ENCODE measurements at places on chromosomes 7 and 10.

- DNase-seq: no peak
Observed at GRCh38 chr10:44366941-44367630, 17.8 kb downstream of the CXCL12 start.

- DNase-seq: no peak
Observed at GRCh38 chr7:37096341-37096740, 352.3 kb downstream of the ELMO1 start.

GRCh38 chr7:83930262-83930661 is 264.3 kb downstream of the SEMA3A start:
- no peak for DNase-seq

GRCh38 chr7:82674268-82674667 is 230.7 kb upstream of the CACNA2D1 start:
- no peak for DNase-seq

- no peak for DNase-seq
Observed at GRCh38 chr7:108348913-108349312, 107.3 kb downstream of the NRCAM start.

DNA sequence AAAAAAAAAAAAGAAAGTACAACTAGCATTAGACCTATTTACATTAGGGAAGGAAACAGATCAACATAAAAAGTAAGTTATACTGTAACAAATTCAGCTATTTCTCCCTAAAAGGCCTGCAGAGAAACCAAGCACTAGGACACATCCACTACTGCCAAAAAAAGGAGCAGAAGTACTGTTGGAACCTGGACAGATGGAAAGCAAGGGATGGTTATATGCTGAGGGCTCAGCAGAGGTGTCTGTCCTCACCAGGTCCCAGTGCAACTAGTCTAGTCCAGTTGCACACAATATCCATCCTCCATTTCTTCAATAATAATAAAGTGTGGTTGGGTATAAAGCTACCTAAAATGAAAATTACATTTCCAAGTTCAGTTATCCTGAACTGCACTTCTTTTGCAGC is 103.2 kb upstream of the IFRD1 start:
- DNase-seq: no peak

DNA sequence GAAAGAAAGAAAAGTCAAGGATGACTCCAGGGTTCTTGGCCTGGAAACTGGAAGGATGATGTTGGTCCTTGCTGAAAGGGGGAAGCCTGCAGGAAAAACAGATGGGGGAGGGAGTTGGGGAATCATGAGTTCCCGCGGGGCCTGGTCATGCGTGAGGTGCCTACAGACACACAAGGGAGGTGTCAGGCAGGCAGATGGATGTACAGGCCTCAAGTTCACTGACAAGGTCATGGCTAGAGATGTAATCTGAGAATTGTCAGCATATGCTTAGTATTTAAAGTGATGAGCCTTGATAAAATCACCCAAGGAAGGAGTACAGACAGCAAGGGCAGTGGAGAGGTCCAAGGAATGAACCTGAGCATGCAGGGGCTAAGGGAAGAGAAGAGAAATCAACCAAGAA is 46.8 kb downstream of the DLG5 start:
- no peak for DNase-seq

DNA sequence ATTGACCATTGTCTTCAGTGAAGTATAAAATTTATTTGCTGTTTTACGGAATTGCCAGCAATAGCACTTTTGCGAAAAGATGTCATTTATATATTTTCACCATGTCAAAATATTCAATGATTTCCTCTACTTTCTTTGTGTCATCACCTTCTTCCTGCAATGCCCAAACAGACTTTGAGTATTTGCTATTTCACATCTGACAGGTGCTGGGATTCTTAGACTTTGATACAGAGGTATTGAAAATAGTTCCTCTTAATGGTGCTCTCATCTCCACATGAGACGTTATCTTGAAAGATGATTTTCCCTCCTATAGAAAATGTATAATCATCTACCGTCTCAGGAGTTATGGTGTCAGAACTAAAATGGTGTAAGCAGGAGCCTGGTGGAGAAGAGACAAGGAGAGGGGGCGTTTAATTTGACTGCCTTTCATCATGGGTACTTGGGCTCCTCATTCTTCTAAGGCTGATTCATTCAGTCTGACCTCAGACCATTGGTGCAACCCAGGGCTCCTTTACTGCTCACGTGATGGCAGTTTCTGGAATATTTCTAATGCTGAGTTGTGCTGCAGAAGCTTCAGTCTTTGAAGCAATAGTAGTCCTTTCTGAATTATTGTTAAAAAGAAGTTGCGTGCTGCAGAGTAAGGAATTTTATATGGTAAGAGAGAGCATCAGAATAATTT is 404.6 kb downstream of the PHTF2 start:
- no peak for DNase-seq

GRCh38 chr7:148262721-148263229 is 327.8 kb upstream of the C7orf33 start:
- peak; percentile 88 for DNase-seq

DNA sequence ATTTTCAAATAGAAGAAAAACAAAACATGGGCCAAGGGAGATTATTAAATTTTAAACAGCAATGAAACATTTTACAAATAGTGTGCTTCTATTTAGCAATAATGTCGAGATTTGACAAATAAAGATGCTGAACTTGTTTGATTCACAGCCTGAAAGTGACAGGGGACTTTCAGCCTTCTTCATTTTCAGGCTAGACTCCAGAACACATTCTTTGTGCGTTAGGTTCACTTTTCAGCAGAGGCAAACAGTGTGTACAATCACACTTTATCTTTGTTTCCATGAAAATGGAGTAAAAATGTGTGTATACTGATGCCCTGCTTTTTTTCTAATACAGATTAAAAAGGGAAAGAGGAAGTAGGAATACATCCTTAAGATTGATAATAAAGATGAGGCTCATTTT is 35.6 kb downstream of the FAM171A1 start:
- no peak for DNase-seq

DNA sequence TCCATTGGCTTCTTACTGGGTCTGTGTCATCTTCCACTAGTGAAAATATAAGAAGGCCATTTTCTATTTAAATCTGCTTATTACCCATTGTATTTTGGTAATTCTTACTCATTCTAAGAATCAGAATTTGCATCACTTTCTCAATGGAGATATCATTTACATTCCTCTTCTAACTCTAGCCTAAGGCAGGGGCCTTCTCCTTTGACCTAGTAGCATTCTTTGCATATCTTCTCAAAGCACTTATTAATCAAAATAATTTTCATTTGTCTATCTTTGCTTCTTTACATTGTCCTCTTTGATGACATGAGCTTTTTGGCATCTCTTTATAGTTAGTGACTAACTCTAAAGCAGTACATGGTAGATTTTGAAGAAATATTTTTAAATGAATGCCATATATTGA is 400.9 kb upstream of the SEMA3D start:
- no peak for DNase-seq

DNA sequence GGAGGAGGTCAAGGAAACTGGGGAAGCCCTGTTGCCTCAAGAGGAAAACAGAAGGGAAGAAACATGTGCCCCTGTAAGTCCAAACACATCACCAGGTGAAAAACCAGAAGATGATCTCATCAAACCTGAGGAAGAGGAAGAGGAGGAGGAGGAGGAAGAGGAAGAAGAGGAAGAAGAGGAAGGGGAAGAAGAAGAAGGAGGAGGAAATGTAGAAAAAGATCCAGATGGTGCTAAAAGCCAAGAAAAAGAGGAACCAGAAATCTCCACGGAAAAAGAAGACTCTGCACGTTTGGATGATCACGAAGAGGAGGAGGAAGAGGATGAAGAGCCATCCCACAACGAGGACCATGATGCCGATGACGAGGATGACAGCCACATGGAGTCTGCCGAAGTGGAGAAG is 82.7 kb upstream of the SAMD8 start:
- no peak for DNase-seq

- no peak for DNase-seq
Observed at GRCh38 chr7:111438369-111439289, 123.7 kb downstream of the IMMP2L start.

DNA sequence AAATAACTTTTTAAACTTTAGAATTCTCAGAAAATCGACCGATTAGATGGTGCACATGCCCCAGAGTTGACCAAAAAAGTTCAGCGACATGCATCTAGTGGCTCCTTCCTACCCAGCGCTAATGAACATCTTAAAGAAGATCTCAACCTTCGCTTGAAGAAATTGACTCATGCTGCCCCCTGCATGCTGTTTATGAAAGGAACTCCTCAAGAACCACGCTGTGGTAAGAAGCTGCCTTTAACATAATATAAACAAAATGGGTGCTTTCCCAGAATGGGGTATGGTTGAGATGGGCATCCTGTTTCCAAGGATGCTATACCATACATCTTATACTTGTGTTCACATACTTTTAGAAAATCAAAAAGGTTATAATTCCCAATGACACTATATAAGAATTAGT is 24.6 kb downstream of the GLRX3 start:
- no peak for DNase-seq

DNA sequence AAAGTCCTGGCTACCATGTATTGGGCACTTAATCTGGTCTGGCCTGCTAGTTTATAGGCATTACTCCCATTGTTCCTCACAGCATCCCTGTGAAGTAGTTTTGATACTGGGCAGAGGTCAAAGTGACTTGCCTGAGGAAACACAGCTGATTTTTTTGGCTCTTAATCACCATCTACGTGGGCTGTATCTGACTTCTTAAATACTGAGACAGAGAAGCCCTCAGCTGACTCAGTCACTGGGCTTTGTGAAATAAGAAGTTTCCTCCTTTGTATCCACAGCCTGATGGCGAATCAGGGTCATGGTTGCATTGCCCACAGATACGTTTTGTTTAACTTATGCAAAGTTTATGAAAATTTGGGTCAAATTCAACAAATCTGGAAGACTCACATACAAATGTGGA is 13.2 kb downstream of the TACR2 start:
- no peak for DNase-seq

GRCh38 chr10:114384181-114384580 is 20.1 kb downstream of the AFAP1L2 start:
- DNase-seq: no peak

- peak; percentile 82 for DNase-seq
Observed at GRCh38 chr10:1368842-1369171, 312.6 kb downstream of the WDR37 start.

GRCh38 chr7:106243893-106244292 is 40.9 kb downstream of the NAMPT start:
- DNase-seq: no peak

GRCh38 chr7:81190997-81191768 is 272.3 kb upstream of the SEMA3C start:
- no peak for DNase-seq

GRCh38 chr10:98344589-98345038 is 70.4 kb downstream of the PYROXD2 start:
- DNase-seq: no peak

DNA sequence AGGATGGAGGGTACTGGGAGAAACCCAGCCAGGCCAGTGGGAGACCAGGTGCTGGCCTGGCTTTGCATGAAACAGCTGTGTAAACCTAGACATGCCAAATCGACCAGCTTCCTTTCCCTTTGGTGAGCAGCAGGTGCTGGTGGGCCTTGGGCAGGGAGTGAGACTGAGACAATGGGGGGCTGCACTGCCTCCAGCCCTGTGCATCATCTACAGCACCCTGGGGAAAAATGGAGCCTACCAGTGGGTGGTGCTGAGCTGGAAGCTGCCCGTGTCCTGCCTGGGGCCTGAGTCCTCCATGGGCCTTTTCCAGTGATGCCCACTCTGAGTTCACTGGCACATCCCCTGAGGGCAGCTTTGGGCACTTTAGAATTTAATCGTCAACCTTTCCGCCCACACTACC is 19.2 kb upstream of the DDC start:
- DNase-seq: no peak
